ENCODE measurements at places on chromosomes 6 and 20.

- peak; percentile 19 for DNase-seq
These were observed 63.5 kb downstream of the JAG1 start for GRCh38 chr20:10610251-10610650.

DNA sequence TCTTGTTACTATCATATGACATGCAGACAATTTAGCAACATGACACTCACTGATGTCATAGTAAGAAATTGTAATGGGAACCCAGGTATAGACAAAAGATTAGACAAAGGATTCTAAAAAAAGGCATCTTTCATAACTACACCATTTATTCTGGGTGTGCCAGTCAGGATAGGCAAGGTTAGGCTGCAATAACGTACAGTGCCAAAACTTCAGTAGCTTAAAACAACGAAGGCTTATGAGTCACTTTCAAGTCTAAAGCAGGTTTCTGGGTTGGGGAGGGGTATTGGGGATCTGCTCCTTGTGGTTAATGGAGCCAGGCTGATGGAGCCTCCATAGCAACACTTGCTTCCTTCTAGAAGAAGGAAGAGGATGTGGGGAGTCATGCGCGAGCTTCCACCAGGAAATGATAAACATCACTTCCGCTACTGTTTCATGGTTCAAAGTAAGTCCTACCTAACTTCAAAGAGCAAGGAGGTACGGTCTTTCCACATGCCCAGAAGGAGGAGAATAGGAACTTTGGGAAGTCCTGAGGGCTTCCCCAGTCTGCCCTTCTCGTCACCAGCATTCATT is 2.0 kb upstream of the GTSF1L start:
- DNase-seq = no peak

DNA sequence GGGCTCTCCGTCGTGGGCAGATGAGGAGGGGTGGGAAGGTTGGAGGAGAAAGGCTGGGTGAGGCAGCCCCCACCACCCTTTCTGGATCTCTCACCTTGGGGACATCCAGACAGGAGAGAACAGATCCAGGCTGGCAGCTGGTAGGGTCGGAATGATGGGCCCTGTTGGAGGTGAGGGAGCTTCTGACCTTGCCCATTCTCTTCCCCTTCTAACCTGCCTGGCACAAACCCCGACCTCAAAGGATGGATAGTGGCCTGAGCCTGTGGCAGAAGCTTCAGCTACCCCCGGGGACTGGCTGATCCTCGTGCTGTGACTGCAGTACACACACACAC is 6.0 kb upstream of the NPBWR2 start:
- no peak for DNase-seq

GRCh38 chr6:132892929-132893771 is 78.8 kb downstream of the RPS12 start:
- DNase-seq = no peak

- DNase-seq = no peak
These were observed 35.3 kb downstream of the TRIM38 start for GRCh38 chr6:25997921-25998320.

GRCh38 chr6:1589208-1589607 is 20.5 kb upstream of the FOXC1 start:
- DNase-seq = no peak

GRCh38 chr6:19107468-19107867 is 720.3 kb downstream of the RNF144B start:
- DNase-seq = no peak

Data from islet precursor cell (in vitro differentiated cells).